ENCODE measurements at places on chromosomes 1 and 21.
A peak's percentile ranks its signal among the peaks of the same experiment; 100 is the strongest.

DNA sequence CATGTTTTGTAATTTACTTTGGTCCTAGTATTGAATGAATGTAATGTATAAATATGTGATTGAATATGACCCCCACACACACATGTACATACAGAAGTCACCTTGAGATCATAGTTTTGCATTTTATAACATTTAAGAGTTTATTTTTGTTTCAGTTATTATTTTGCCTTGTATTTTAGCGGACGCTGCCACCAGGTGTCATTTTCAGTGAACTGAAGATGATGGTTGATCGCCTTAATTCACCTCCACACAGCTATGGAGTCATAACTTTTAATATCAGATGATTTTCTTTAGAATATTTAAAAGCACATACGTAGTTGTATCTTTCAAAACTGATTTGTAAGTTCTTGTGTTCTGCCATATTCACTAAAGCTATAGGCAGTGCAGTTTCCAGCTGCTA, 130.4 kb downstream of the DYRK1A start:
- no peak for DNase-seq

- no peak for DNase-seq
Observed at GRCh38 chr1:82625537-82625936, 824.8 kb downstream of the ADGRL2 start.

- no peak for DNase-seq
Observed at GRCh38 chr1:106637566-106637965, 418.9 kb upstream of the PRMT6 start.

- no peak for DNase-seq
Observed at GRCh38 chr1:41722184-41722583, 196.5 kb downstream of the HIVEP3 start.

DNA sequence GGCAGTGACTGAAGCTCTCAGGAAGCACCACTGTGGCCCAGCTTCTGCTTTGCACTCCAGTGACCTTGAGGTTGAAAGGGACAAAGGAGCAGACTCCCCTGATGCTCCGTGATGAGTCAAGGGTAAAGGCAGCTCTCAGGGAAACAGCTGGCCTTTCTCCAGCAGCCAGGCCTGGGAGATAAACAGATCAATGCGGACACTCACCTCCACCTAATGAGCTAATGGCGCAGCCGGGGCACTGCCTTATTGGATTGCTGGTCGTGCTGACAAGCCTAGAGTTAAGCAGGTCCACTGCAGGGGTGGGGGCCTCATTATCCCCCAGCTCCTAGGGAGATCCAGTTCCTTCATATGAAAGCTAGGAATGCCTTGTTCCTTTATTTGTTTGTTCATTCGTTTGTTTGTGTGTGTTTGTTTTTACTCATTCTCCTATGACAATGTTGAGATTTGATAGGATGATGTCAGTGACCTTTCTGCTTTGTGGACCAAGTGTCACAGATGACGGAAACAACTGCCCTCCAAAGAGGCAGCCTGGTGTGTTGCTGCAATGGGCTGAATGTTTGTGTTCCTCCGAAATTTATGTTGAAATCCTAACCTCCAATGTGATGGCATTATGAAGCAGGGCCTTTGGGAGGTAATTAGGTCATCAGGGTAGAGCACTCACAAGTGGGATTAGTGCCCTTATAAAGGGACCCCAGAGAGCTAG, 141.4 kb upstream of the BEND5 start:
- DNase-seq = no peak

- DNase-seq = peak; percentile 11
Observed at GRCh38 chr21:36330904-36331303, 10.9 kb downstream of the MORC3 start.

GRCh38 chr21:41628256-41628655, 120.3 kb upstream of the TMPRSS2 start:
- no peak for DNase-seq

- DNase-seq = no peak
Observed at GRCh38 chr1:1274299-1274930, 761 bp upstream of the UBE2J2 start.

- no peak for DNase-seq
Observed at GRCh38 chr1:25553749-25554429, 10.5 kb downstream of the LDLRAP1 start.

DNA sequence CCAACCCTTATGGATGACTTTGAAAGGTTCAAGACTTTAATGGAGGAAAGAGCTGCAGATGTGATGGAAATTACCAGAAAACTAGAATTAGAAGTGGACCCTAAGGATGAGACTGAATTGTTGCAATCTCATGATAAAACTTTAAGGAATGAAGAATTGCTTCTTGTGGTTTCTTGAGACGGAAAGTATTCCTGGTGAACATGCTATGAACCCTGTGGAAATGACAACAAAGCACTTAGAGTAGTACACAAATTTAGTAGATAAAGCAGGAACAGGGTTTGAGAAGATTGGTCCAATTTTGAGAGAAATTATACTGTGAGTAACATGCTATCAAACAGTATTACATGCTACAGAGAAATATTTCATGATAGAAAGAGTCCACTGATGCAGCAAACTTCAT, 215.4 kb downstream of the OMA1 start:
- no peak for DNase-seq

- no peak for DNase-seq
Observed at GRCh38 chr1:27015260-27015659, 2.6 kb upstream of the TENT5B start.

DNA sequence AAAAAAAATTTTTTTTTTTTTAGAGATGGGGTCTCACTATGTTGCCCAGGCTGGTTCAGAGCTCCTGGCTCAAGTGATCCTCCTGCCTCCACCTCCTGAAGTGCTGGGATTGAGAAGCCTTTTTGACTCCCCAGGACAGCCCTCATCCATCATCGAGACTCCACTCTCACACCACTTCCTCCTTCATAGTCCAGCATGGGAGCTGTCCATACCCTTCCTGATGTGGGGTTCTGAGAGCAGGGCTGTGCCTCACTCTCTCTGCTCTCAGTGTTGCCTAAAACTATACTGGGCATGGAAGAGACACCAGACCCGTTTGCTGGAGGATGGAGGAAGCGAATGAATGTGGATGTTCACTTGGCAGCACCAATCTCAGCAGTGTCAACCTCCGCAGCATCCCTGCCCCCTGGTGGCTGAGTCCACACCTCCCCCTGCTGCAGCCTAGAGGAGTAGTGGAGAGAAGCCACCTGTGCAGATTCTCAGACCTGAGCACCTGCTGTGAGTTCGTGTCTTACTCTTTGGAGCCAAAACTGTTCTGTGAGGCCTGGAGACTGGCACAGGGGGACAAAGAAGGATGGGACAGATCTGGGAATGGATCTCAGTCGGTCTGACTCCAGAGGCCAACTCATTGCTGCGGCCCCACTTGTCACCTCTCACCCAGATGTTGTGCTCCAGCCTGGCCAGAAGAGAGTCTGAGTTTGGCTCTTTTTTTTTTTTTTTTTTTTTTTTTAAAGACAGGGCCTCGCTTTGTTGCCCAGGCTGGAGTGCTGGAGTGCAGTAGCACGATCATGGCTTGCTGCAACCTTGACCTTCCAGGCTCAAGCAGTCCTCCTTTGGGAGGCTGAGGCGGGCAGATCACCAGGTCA, 17.7 kb downstream of the TINAGL1 start:
- peak; percentile 61 for DNase-seq

DNA sequence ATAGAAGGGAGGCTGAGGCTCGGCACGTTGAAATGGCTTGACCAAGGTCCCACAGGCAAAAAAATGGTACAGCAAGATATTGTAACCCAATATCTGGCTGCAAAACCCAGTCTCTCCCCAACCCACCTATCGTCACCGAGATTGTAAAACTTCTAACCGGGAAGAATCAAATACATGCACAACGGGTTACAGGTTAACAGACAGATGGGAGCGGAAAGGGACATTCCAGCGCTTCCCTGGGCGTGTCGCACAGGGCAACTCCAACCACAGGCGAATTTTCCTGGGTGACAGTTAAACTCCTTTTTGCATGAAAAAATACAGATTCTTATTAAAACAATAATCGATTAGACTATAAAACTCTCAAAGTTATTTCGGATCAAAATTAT, 31.8 kb upstream of the JUN start:
- no peak for DNase-seq

DNA sequence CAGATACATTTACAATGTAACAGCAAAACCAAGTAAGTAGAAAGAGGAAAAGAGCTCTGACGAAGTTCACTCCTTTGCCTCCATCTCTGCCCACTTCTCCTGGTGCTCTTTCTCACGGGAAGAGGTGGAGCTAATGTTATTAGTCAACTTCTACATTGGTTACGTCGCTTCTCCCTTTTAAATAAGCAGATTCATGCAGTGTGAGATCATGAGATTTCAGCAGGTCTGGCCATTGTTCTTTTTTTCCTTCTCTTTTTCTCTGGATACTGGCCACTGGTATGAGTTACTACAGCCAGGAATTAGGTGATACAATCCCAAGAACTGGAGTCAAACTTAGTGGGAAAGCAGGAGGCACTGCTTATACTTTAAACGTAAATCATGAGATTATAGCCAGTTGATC, 207.1 kb downstream of the AKT3 start:
- DNase-seq = no peak

GRCh38 chr1:225825078-225825477, 15.2 kb downstream of the EPHX1 start:
- DNase-seq = no peak

DNA sequence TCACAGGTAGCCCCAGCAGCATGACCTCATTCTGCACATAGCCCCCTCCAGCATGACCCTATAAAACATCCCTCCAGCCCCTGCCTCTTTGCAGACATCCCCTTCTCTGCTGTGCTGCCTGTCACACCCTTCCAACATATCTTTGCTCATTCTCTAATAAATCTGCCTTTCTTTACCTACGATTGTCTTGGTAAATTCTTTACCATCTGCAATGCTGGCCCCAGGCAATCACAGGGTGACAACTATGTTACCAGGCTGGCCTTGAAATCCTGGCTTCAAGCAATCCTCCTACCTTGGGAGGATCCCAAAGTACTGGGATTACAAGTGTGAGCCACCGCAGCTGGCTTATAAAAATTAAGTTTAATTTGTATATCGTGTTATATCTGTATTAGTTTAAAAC, 134.5 kb downstream of the VAV3 start:
- no peak for DNase-seq

GRCh38 chr1:19405761-19406487, 79.4 kb downstream of the CAPZB start:
- DNase-seq = no peak

GRCh38 chr1:116878804-116879477, 30.8 kb upstream of the PTGFRN start:
- no peak for DNase-seq

- DNase-seq = no peak
Observed at GRCh38 chr1:216599851-216600250, 123.4 kb downstream of the ESRRG start.

DNA sequence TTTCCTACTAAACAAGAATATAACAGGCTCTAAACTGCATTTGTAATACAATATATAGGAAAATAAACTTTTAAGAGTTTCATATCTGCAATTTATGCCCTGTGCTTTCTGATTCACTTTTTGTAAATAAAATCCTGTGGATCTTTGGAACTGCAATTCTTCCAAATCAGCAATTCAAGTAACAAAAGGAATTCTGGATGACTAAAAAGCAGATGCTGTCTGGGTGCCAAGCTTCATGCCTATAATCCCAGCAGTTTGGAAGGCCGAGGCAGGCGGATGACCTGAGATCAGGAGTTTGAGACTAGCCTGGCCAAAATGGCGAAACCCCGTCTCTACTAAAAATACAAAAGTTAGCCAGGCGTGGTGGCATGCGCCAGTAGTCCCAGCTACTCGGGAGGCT, 6.3 kb downstream of the NME7 start:
- no peak for DNase-seq

All from 8988T (cell line).